ENCODE measurements at places on chromosomes 7 and 10. TPM values are rescaled to one million over a fixed set of nuclear protein-coding genes. Genes with fewer than 3 reads are reported as not detected.
A peak's percentile ranks its signal among the peaks of the same experiment; 100 is the strongest.

DNA sequence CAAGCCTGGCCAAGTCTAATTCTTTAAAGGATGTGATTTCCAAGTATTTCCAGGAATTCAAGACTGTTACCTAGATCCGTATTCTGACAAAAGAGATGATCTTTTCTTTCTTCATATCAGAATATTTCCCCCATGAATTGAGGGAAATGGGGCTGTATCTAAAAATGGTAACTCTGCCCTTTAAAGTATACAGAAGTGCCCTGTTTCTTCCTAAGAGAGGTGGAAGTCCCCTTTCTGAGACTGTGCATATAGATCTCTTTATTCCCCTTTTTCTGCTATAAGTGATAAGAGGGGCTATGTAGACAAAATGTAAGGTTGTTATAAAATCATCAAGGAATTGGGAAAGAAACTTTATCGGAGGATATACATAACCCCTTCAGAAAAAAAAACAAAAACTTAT, 287.1 kb upstream of the KAT6B start:
- no peak for DNase-seq

DNA sequence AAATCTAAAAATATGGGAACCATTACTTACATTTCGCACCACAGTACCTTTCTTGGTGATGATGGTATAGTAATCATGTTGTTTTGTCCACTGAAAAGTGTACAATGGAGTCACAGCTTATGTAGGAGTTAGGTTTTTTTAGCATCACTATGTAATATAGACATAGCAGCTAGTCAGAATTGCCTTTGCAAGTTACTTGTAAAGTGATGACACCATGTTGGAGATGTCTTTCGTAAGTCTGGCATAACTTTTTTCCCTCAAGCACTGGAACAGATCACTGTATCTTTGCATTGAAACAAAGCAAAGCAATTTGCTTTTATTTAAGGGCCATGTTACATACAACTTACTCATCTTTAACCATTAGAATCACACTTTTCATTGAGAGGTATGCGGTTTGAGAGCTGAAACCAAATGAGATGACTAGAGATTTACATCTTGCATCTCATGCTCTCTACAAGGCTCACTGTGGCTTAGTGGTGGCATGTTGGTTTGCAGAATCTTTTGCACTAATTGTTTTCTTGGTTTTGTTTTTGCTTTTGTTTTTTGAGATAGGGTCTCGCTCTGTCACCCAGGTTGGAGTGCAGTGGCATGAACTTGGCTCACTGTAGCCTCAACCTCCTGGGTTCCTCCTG, 18.3 kb downstream of the UBN2 start:
- no peak for DNase-seq

Gene ODAD2
- 0.82 TPM for total RNA-seq

Gene OR9A2
- not detected for total RNA-seq

Gene FAM25C
- not detected for total RNA-seq

GRCh38 chr10:13563481-13564445, 23.0 kb upstream of the PRPF18 start:
- DNase-seq: no peak

DNA sequence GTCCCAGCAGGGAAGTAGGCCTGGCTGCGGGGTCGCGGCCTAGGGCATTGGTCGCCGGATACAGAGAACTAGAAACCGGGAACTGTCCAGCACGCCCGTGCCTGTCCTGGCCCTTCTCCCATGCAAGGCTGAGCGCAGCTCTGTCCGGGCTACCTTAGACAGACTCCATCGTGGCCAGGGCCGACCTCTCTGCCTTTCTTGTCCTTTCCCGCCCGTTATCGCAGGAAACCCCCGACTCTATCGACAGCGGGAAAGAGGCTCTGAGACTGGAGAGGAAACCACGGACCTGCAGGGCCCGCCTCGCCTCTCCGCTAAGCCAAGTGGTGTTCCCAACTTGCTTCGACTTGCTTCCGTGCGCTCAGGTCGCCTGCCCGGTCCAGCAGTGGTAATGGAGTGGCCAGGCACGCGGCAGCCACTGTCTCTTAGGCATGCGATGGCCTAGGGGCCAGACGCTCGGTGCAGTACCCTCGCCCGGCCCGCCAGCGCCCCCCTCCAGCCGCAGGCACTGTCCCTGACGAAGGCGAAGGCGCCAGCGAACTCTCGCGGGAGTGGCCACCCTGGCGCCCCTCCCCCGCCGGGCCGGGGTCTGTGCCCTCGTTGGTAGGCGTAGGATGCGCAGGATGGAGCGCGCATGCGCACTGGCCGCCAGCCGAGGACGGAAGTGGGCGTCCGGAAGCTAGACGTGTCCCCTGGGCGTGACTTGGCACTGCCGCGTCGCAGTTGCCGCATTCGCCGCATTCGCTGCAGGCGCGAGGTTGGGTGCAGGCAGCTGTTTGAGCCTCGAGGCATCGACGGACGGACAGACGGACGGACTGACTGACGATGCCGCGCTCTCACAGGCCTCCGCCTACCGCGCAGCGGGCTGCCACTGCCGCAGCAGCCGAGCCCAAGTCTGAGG, 54.4 kb downstream of the MCMBP start:
- no peak for DNase-seq

DNA sequence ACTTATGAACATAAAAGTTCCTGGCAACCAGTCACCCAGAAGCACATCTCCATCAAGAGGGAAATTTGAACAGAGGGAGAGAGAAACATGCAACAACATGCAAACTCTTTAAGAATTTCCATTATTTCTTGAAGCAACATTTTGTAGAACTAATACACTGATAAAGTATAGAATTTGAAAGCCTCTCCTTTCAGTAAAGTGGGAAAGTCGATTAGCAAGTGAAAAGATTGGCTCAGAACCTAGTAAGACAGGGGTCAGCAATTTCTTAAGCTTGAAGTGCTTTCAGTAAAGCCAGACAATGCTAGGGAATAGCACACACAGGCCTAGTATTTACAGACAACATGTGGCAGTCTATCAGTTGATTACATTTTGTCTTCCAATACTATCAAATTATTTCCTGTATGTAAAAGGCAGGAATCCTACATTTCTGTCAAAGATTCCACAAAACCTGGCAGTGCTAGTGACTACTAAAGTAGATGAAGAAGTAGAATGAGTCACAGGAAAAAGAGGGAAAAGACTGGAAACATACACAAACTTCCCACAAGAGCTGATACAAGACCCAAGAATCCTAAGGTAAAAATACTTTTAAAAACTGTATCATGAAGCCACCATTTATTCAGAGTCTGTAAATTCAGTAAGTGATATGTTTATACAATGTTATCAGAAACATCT, 25.2 kb downstream of the DNAJC1 start:
- DNase-seq: no peak

GRCh38 chr10:18501198-18501597, 150.2 kb downstream of the NSUN6 start:
- DNase-seq: no peak

Gene C10orf143
- total RNA-seq: not detected

Gene KCP
- total RNA-seq: not detected

DNA sequence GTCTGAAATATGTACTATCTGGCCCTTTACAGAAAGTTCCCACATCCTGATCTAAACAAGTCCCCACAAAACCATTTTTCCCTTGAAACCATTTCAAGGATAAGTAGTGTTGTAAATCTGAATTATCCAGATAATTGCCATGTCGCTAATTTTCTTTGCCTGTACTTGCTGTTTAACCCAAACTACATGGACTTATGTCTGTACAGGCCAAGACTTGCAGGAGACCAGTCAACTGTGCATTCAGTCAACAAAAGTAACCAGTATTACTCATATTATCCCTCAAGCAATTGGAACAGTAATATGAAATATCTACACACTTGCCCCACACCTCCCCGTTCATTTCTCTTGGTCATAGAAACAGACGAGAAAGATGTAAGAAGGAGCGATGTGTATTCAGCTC, 347.8 kb upstream of the NFE2L3 start:
- no peak for DNase-seq

Gene DDC
- total RNA-seq: not detected

- no peak for DNase-seq
These were observed 1.7 kb upstream of the STN1 start for GRCh38 chr10:103919648-103920025.

DNA sequence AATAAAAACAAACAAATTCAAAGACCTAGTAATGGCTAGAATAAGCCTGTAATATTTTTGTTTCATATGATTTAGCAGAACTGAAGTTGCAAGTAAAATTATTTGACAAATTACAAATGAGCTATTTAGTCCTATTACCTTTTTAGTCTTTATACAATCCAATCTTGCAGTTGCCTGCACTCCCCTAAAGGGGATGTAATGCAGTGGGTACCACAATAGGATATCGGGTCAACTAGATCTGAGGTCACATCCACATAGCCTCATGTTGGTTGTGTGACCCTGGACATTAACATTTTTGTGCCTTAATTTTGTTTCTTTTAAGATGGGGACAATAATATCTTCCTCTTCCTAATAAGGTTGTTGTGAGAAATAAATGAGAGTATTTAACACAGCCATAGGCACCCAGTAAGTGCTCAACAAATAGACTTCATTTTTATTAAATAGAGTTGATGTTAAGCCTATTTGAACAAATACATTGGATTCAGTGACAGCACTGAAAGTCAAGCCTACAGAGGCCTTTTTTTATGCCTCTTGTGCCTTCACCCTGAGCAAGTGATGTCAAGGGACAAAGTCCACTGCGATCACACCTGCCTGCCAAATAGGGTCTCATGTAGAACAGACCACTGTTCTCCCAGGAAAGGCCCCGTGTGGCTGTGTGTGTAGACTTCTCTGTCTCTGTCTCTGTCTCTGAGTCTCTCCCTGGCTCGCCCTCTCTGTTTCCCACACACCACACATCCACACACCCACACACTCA, 124.8 kb downstream of the EVX1 start:
- no peak for DNase-seq

Gene NEURL1
- 0.14 TPM for total RNA-seq

Gene AASS
- 3.8 TPM for total RNA-seq

- no peak for DNase-seq
These were observed 81.0 kb downstream of the POLL start for GRCh38 chr10:101506829-101507661.

Gene CPA5
- total RNA-seq: not detected

Gene CARD11
- total RNA-seq: 0.05 TPM

Gene ABHD11
- total RNA-seq: 10.7 TPM

Gene RPP30
- 81.3 TPM for total RNA-seq

GRCh38 chr7:31464601-31465000, 49.3 kb upstream of the ITPRID1 start:
- DNase-seq: no peak

DNA sequence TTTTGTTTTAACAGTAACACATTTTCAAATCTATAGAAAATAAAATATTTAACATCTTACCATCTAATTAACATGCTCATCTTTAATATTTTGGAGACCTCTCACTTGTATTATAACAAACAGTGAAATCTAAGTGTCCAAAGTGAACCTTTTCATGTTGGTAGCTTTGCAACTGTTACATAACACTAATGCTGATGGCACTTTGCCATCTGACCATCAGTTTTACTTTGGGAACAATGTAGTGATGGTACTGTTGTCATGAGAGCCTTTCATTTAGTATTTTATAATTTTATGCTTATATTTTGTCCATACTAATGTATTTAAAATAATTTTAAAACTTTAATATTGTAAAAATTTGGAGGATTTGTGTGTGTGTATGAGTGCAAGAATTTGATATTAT, 1017.0 kb upstream of the KCND2 start:
- peak; percentile 5 for DNase-seq

Gene HOXA13
- 2.7 TPM for total RNA-seq

DNA sequence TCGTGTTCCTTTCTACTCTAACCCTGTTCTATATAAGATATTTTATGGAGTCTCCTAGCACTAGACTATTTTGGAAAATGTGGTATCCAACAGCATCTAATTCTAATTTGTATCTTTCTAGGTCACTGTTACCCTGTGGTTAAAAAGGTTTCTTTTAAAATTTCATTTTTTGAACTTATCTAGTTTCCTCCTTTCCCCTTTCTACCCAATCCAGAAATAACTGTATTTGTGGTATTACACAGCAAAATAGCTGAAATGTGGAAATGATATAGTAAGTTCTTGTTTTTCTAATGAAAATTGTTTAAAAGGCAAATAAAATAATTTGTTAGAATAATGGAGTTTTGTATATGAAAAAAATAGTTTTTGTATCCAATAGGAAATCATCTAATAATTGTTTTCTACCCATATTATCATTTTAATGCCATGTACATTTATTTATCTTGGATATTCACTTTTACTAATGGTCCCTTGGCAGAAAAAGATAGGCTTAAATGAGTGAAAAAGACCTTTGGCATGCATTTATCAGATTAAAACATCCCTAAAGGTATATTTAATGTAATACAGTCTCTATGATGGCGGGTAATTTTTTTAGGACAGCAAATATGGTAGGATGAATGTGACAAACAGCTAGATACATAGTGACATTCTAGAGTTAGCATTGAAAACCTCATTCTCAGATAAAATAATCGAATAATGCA, 175.5 kb upstream of the PLXDC2 start:
- DNase-seq: no peak

- DNase-seq: no peak
These were observed 125.6 kb upstream of the FAM20C start for GRCh38 chr7:66741-67140.

GRCh38 chr7:95710711-95711110, 61.6 kb upstream of the DYNC1I1 start:
- no peak for DNase-seq

GRCh38 chr7:132004529-132004928, 448.1 kb upstream of the PODXL start:
- no peak for DNase-seq

Gene MUC12
- total RNA-seq: not detected

DNA sequence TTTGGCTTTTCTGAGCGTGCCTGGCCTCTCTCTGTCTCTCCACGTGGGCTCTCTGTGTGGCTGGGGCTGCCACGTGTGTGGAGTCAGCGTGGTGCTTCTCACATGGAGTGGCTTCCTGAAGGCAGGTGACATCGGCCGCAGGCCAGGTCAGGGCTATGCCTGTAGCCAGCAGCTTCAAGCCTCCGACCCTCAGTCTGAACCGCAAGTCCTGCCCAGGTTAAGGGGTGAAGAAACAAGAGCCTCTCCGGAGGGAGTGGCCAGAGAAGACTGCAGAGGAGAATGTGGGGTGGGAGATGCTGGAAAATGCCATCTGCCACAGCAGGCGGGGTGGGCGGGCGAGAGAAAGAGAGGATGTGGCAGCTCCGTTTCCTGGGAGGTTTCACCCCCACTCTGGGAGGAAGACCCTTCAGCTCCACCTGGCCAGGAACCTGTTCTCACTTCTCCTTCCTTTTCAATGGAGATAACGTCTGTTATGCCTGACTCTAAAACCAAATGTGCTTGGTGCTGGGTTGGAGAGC, 14.3 kb upstream of the VIPR2 start:
- no peak for DNase-seq

GRCh38 chr10:6864142-6864541, 284.1 kb upstream of the PRKCQ start:
- DNase-seq: no peak

DNA sequence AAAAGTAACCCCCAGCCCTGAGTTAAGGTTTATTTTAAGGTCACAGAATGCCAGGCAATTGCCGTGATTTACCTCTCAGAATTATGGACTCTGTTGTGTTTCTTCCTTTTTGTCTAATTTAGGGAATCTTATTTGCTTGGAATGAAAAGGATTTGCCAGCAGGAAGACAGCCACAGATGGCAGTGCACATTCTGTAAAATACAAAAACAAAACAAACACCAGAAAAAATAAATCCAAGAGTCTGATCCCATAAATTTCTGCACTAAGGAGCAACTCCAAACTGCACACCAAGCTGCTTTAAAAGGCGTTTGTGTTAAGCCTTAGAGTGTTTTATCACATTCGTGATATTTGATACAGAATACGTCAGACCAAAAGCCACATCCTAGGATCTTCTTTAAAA, 199.0 kb upstream of the C7orf33 start:
- DNase-seq: no peak

Gene CCDC3
- 0.02 TPM for total RNA-seq
